ENCODE measurements at places on chromosomes 2 and 18.

DNA sequence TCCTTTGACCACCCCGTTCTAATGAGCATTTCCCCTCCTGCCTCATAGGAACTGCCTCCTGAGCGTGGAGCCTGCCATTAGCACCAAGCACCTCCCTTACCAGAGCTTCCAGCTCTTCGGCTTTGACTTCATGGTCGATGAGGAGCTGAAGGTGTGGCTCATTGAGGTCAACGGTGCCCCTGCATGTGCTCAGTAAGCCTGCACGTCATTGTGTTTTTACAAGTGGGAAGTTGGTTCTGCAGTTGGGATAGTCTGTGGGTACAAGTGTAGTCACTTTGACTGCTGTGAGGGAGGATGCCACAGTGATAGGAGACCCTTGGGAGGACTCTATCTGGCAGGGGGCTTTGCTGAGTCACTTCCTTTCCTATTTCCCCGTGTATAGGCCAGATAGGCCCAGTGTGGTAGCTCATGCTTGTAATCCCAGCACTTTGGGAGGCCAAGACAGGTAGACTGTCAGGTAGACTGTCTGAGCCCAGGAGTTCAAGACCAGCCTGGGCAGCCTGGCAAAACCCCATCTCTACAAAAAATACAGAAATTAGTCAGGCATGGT is 22.0 kb upstream of the POLR1B start:
- no peak for DNase-seq

- DNase-seq = no peak
These were observed 91.6 kb downstream of the PTPRM start for GRCh38 chr18:7658701-7659100.

GRCh38 chr2:135182190-135182589 is 130.1 kb downstream of the RAB3GAP1 start:
- DNase-seq = no peak

GRCh38 chr2:66236067-66236685 is 198.7 kb upstream of the MEIS1 start:
- DNase-seq = no peak

GRCh38 chr18:6374340-6374739 is 40.4 kb downstream of the L3MBTL4 start:
- DNase-seq = no peak

GRCh38 chr2:66498289-66498975 is 63.5 kb downstream of the MEIS1 start:
- no peak for DNase-seq

GRCh38 chr18:52334896-52335295 is 5.1 kb upstream of the DCC start:
- DNase-seq = no peak

DNA sequence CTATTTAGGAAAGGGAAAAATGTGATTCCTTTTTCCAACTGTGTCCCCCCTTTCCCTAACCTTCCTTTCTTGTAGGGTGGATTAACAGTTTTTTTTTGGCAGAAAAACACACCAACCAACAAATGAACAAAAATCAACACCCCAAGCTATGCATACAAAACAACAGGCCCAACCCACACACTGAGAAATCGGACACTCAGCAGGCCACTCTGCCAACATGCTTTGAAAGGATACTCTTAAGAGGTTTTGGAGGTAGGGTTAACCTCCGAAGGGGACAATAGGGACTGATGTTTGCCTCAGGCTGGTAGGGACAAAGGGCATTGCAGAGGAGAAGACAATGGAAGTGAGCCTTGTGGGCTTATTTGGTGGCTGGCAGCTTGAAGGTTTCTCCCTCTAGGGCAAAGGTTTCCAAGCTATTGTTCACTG is 33.1 kb upstream of the POLE4 start:
- no peak for DNase-seq

GRCh38 chr2:218146056-218146455 is 20.2 kb downstream of the CXCR2 start:
- DNase-seq = no peak

GRCh38 chr2:214671319-214671885 is 138.1 kb downstream of the BARD1 start:
- no peak for DNase-seq
